ENCODE measurements at places on chromosomes 7 and 10.

- DNase-seq, result no peak
These were observed 808.1 kb downstream of the XPNPEP1 start for GRCh38 chr10:109115179-109115578.

- no peak for DNase-seq
These were observed 43.1 kb upstream of the DDC start for GRCh38 chr7:50608196-50608906.

DNA sequence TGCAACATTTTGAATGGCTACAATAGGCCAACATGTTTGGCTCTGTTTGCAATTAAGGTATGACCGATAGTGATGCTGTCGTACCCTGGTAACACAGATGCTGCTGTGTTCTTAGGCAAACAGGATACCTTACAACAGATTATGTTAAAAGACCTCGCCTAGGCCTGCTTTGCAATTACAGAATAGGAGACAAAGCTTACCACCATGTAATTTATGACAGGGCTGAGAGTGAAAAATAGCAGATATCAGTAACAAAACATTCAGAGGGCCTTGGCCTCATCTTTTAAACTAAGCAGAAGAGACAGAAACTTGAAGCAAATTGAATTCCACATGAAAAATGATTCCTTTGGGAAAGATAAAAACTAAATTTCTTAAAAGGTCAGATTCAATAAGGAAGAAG, 29.4 kb upstream of the ABLIM1 start:
- DNase-seq, result no peak

DNA sequence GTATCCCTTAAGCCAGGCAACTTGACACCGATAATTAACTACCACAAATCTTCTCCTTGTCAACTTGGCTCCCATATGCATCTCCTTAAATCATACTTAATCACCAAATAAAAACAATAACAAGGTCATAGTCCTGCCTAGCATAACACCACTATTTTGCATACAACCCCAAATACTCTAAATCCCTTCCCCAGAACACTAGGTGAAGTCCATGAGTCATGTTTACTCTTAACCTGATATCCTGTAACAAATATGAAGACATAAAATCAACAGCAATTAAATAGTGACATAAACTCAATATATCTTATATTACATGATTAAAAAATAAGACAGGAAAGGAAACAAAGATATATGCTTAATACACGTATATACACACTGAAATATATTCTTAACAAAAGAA, 362.0 kb downstream of the ETV1 start:
- no peak for DNase-seq

- DNase-seq, result peak; percentile 8
These were observed 8.0 kb upstream of the ZNRF2 start for GRCh38 chr7:30276203-30276900.

DNA sequence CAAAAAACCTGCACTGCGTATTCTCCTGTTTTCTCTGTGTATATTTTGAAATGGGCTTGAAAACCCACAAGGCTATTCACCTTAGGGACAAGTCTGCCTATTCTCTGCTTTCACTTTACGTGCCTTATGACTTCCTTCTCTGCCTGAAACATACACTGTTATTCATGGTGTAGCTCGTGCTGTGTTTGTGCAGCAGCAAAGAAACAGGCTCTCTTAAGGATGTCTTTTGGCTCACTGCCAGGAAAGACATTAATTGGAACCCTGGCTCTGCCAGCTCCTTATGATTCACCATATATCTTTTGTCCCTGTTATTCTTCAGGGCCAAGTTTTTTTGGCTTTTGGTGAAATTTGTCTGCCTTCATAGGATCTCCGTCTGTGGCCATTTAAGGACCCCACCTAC, 92.4 kb downstream of the TMEM106B start:
- DNase-seq, result no peak

DNA sequence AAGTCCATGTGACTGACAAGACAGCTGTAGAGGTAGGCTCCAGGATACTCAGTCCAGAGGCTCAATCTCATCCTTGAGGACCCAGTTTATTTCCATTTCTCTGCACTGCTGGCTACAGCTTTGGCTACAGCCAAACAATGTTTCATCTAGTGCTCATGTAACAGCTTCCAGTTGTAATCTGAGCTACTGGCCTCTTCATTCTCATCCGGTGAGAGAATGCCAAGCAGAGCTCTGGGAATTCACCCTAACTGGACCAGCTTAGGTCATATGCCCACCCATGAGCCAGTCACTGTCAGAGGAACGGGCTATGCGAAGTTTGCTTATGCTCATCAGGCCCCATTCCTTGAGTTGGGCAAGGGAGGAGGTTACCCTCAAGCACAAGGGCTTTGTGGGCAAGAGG, 192.9 kb downstream of the EVX1 start:
- no peak for DNase-seq

DNA sequence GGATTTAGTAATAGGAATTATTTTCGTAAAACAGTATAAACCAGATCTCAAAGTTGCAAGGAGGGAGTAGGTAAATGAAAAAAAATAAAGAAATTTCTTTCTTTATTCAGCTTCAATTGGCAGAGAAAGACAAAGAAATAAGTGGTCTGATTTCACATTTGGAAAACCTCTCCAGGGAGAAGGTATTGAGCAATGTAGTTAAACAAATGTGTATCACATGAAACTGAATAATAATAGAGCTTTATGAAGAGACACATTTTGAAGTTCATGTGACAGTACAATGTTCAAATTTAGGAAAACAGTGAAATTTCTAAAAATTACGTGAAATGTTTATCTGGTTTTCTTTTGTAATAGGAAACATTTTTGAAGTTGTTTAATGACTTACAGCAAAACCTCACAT, 63.0 kb downstream of the TAX1BP1 start:
- DNase-seq, result no peak

GRCh38 chr7:55592492-55592891, 20.2 kb upstream of the VOPP1 start:
- DNase-seq, result no peak
